ENCODE measurements at places on chromosomes 13 and 19. TPM values are rescaled to one million over a fixed set of nuclear protein-coding genes. Genes with fewer than 3 reads are reported as not detected.

The ZNF729 gene
- not detected for total RNA-seq

The LMTK3 gene
- total RNA-seq, result 36.3 TPM

The ZSCAN4 gene
- 0.69 TPM for total RNA-seq

The PRODH2 gene
- total RNA-seq, result 0.64 TPM

The DKKL1 gene
- total RNA-seq, result 2.8 TPM

The NFIX gene
- total RNA-seq, result 2.4 TPM

The CD79A gene
- total RNA-seq, result not detected

Data from glutamatergic neuron (in vitro differentiated cells).